ENCODE measurements at places on chromosomes 6 and 20. TPM values are rescaled to one million over a fixed set of nuclear protein-coding genes. Genes with fewer than 3 reads are reported as not detected.

- DNase-seq = no peak
Observed at GRCh38 chr6:138539876-138540275, 40.6 kb upstream of the NHSL1 start.

DNA sequence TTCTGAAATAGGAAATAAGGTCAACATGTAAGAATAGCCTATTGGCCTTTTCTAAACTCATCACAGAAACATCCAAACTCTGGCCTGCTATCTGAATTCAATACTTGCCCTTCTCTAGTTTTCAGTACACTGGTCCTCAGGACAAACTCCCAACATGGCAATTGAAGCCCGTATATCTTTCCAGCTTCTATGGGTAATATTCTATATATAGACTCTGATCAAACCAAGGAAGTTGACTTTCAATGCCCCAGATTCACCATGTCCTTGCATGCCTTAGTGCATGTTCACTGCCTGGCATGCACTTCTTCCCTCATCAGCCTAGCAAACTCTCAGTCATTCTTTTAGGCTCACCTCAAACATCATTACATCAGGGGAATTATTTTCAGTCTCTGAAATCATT is 73.2 kb downstream of the RSPO3 start:
- no peak for DNase-seq

DNA sequence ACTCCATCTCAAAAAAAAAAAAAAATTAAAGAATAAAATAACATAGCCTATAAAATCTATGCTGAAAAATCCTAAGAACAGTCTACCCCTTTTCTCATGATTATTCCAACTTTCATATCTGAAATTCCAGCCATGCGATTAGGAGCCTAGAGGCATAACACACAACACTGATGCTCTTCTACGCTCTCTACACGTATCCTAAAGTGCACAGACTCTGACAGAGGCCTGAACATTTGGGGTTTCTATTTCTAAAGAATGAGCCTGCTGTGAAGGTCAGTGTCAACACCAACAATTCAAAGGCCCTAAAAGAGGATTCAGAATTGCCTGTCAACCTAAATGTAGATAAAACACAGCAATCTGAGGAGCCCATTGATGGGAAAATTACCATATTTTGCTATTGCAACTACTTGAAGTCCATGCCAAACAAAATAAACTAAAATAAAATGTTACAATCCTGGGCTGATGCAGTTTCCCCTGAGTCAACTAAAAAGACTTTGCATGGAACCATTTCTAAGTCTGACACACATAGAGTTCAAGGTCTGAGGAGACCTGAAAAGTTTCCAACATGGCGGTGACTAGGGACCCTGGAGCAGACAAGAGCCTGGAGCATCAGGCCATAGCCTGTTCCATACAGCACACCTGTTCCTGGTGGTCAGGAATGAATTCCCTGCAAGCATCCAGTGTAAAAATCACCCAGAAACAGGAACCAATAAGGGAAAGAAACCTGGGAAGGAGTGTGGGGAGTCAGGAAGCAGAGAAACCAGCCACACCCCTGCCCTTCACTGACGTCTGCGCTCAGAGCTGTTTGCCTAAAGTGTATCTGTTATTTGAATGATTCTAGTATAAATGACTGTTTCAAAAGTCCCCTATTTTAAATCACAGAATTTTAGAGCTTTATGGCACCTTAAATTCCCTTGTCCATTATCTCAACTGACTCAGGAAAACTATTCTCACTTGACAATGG is 11.8 kb downstream of the NINL start:
- no peak for DNase-seq

GRCh38 chr20:32443386-32443974 is 85.3 kb downstream of the ASXL1 start:
- no peak for DNase-seq

GRCh38 chr6:11845664-11846577 is 67.3 kb upstream of the ADTRP start:
- DNase-seq = no peak

- no peak for DNase-seq
Observed at GRCh38 chr6:112927641-112928320, 580.7 kb downstream of the RFPL4B start.

- DNase-seq = peak; percentile 23
Observed at GRCh38 chr20:10795286-10796026, 121.7 kb upstream of the JAG1 start.

GRCh38 chr6:46795816-46796215 is 2.6 kb downstream of the MEP1A start:
- DNase-seq = no peak

DNA sequence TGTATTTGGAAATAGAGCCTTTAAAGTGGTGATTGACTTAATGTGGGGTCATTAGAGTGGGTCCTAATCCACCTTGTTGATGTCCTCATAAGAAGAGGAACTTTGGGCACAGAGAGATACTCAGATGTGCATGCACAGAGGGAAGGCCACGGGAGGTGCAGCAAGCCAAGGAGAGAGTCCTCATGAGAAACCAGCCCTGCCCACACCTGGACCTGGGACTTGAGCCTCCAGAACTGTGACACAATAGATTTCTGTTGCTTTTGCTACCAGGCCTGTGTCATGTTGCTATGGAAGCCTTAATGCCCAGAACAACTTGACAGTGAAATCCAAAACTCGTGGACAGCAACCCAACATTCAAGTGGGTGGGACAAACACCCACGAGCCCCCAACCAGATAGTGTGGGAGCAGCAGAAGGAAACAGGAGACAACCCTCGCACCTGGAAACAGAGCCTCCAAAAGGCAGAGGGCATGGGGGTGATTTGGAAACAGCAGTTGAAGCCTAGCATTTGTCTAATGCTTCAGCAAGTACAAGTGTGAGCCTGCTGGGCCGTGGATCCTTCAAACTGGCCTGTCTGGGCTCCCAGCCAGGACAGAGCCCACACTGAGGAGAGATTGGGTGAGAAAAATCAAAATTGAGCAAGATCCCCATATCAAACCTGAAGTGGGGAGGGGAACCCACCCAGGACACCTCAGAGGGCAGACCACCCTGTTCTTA is 201.0 kb upstream of the CST7 start:
- no peak for DNase-seq

DNA sequence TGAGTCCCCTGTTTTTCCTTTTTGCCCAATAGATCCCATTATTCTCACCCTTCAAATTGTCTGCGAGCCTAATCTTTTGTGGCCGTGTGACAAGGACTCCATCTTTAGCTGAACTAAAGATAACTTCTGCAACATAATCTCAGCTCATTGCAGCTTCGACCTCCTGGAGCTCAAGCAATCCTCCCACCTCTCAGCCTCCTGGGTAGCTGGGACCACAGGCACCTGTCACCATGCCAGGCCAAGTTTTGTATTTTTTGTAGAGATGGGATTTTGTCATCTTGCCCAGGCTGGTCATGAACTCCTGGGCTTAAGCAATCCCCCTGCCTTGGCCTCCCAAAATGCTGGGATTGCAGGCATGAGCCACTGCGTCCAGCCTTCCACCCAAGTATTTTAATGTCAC is 161.0 kb downstream of the GJA1 start:
- DNase-seq = no peak

GRCh38 chr6:168035098-168035660 is 37.7 kb downstream of the KIF25 start:
- no peak for DNase-seq

DNA sequence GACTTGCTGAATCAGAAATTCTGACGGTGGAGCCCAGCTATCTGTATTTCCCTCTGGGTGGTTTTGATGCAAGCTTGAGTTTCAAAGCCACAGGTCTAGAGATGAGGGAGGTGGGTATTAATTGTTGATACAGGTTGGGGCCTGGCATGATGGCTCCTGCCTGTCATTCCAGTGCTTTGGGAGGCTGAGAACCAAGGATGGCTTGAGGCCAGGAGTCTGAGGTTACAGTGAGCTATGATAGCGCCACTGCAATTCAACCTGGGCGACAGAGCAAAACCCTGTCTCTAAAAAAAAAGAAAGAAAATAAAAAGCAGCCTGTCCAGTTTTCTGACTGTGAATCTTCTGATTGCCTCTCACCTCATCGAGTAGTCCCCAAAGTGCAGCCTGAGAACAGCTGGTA is 184.8 kb upstream of the SASH1 start:
- DNase-seq = no peak

DNA sequence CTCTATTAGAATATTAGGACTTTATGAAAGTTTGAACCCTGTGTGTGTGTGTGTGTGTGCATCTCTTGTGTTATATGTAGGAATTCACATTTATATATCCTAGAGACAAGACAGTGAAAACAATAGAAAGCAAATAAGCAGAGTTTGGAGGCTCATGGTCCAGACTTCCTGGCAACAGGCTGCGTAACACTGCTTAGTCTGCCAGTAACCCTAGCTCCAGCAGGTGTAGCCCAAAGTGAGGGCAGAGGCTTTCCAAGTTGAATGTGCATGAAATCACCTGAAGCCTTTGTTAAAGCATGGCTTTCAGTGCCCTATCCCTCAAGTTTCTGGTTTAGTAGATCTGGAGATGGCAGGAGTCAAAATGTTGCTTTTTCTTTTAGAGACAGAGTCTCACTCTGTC is 569.9 kb downstream of the KIF16B start:
- DNase-seq = no peak

DNA sequence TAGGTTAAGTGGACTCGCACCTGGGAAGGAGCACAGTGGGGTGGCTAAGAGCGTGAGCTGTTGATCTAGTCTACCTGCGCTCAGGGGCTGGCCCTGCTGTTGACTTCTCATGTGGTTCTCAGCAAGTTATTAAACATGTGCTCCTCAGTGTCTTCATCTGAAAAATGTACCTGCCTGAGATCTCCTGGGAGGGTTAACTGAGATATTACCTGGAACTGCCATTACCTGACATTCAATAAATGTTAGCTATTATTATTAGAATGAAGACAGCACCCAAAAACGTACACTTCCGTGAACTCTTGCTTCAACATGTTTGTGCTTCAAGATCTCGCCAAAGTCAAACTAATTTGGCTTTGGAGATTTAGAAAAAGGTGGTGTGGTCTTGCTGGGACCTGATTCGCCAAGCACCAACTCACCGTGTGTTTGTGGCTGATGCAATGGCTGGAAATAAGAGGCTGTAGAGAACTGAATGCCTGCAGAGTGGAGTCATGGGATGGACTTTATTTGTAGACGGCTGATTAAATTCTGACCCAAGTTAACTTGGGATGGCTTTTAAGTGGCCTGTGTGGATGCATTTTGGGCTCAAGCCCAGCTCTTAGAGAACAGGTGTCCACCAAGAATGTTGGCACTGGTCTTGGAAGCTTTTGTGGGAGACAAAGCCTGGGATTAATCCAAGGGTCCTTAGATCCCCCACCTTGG is 692.9 kb downstream of the QKI start:
- DNase-seq = peak; percentile 6

GRCh38 chr6:37115236-37115895 is 54.6 kb upstream of the PIM1 start:
- DNase-seq = no peak

- DNase-seq = no peak
Observed at GRCh38 chr6:39330057-39330456, 7.6 kb upstream of the KCNK16 start.

DNA sequence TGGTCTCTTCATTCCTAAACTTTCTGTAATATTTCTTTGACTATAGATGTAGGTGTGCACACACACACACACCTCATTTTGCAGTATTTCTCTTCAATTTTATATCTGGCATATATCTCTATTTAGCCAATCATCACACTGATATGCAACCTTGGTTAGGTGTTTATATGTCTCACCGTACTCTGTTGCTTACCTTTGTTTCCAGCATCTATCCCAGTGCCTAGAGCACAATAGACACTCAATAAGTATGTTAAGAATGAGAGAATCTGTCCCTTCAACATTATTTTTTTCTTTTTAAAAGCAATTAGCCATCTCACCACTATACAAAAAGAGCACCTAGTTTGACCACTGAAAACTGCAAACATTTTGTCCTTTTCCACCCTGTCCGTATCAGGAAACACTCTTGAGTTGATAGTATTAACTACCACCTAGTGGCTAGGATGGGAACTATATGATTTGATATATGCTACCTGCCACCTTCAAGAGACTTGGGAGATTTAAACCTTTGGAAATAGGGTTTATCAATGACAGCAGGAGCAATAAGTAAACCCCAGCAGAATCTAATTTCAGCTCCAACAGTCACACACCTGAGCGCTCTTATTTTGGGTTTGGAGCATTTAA is 48.7 kb upstream of the RSPO3 start:
- DNase-seq = peak; percentile 33

Gene LY86
- not detected for total RNA-seq

Gene WFDC10B
- not detected for total RNA-seq

Gene UBE2V1
- total RNA-seq = 58.9 TPM

Gene NHLRC1
- total RNA-seq = not detected

Gene BPHL
- total RNA-seq = 22.8 TPM

Gene SLC2A10
- total RNA-seq = 7.3 TPM

Gene OSBPL2
- 20.1 TPM for total RNA-seq

Gene TAGAP
- total RNA-seq = not detected

Gene FOXP4
- 5.4 TPM for total RNA-seq

Gene OR2J3
- not detected for total RNA-seq

All from A172 (cell line).